Stimulated activated CD4-positive, alpha-beta T cell treated with anti-CD3 and anti-CD28 coated beads, TNF-alpha, amount 100 ng/mL, for 1 hour (primary cell): ENCODE measurements at places on chromosomes 5 and 9.

GRCh38 chr5:22643356-22643755, 209.8 kb downstream of the CDH12 start:
- DNase-seq, result no peak

DNA sequence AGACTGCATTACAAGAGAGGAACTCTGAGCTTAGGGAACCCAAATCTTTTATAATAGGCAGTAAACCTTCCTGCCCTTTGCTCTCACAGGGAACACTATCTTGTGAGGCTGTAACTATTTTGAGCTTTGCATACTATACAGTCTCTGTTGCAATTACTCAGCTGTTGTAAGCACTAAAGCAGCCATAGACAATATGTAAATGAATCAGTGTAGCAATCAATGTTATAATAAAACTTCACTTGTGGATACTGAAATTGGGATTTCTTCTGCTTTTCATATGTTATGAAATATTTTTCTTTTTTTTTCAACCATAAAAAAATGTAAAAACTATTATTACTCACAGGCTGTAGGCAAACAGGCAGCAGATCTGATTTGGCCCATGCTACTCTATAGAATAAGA, 16.7 kb upstream of the UBQLN1 start:
- no peak for DNase-seq

DNA sequence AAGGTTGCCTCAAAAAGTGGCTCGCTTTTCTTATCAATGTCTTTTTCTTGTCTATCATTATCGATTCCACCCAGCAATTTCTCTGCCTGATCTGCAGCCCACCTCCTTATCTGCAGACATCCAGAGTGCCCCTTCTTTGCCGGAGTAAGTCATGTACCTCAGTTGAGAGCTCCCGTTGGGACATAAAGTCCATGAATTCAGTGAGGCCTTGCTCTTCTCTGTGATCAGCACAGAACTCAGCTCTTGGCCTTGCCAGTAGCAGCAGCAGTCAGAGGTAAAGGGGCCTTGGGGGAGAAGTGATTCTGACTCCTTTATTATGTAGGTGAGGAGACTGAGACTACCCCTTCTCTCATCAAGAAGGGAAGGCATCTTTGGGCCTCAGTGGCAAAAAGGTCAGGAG, 24.9 kb upstream of the DCAF12 start:
- no peak for DNase-seq

- no peak for DNase-seq
These were observed 28.2 kb downstream of the RNF145 start for GRCh38 chr5:159181152-159181551.

GRCh38 chr9:20212806-20213205, 409.5 kb downstream of the MLLT3 start:
- no peak for DNase-seq

- DNase-seq, result no peak
These were observed 212.8 kb downstream of the NXNL2 start for GRCh38 chr9:88747768-88748167.

- no peak for DNase-seq
These were observed 369.3 kb downstream of the BNC2 start for GRCh38 chr9:16501141-16501540.

DNA sequence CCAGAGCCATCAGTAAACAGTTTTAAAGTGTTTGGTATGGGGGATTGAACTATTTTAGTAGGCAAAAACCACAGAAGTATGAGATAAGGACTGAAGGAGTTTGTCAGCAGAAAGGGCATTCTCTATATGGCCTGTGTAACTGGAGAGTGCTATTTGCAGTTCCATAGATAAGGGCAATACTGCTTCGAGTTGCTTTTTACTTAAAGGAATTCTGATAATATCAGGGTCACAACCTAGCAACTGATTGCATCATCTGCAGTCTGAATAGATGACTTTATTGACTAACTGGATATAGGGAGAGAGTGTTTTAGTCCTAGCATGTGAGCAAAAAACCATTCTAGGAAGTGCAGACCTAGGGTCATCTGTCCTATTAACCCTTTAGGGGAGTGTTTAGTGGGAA, 645.2 kb upstream of the PTPRD start:
- no peak for DNase-seq

GRCh38 chr9:127707766-127708165, 978 bp downstream of the CFAP157 start:
- no peak for DNase-seq

- DNase-seq, result no peak
These were observed 527.7 kb upstream of the WWC1 start for GRCh38 chr5:167763772-167764171.

DNA sequence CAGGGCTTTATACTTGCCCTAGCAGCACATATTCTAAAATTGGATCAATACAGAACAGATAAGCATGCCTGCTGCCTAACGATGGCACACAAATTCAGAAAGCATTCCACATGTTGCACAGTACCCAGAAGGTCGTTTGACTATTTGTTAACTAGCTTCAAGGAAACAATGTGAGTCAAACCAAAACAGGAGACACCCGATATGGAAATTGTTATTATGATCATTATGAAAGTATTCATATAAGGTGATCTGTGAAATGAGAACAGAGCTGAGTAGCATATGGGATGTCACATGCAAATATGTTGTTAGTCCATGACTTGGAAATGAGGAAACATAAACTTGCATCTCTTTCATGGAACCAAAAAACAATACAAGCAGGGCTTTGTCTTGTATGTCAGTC, 56.3 kb upstream of the BICD2 start:
- no peak for DNase-seq

DNA sequence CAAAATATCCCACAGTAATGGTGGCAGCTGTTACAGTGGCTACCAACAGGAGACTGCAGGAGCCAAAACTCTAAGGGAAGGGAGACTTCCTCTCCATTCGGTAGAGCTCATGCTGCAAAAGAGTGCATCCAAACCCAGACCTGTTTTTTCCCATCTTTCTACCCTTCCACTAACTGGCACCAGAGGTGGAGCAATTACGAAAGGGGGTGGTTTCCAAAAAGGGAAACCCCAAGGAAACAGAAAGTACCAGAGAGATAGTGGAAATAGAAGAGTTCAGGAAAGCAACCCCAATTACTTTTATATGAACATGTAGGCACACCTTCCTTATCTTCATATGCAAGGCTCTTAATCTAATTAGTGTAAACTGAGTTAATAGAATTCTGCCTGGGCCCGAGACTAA, 7.3 kb upstream of the WDR41 start:
- DNase-seq, result no peak

DNA sequence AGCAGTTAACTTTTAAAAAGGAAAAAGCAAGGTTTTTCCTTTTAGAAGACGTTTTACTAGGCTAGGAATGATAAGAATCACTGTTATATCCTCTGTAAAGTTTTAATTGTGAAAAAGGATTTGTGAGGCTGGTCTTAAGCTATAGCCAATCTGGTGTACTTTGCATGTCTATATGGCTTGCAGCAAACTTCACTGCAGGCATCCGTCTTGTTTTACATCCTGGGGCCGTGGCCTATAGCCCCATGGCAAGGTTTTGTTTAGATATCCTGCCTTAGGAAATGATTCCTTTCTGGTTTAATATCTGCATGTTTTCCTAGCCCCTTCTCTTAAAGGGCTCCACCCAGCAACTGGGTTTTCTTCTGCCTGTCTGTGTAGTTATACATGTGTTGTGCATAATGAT, 272.8 kb downstream of the ICE1 start:
- no peak for DNase-seq

- no peak for DNase-seq
These were observed 106.7 kb upstream of the PHYKPL start for GRCh38 chr5:178339272-178339671.

DNA sequence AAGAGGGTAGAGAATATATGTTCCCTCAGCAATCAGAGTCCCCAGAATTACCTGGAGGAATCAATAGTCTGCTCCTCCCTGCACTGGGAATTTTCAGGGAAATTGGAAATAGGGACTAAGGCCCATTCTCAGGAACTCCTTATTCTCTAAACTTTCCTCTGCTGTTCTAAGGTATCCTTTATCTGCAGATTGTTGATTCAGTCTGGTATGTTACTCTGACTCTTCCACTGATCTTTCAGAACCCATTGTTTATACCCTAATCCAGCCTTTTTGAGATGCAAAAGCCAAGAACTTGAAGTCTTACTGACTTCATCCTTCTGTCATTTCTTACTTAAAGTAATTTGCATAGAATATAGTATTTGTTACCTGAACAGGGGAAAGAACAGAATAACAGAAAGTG, 143.5 kb upstream of the PPP1R2B start:
- no peak for DNase-seq

GRCh38 chr5:132466433-132467286, 23.9 kb downstream of the IRF1 start:
- DNase-seq, result no peak

- no peak for DNase-seq
These were observed 179.4 kb downstream of the PPP2R2B start for GRCh38 chr5:146699138-146699537.

- DNase-seq, result no peak
These were observed 69.1 kb upstream of the NR4A3 start for GRCh38 chr9:99752417-99753109.

GRCh38 chr9:131707733-131708157, 32.1 kb downstream of the RAPGEF1 start:
- DNase-seq, result no peak

- no peak for DNase-seq
These were observed 12.3 kb upstream of the URM1 start for GRCh38 chr9:128358861-128359260.

DNA sequence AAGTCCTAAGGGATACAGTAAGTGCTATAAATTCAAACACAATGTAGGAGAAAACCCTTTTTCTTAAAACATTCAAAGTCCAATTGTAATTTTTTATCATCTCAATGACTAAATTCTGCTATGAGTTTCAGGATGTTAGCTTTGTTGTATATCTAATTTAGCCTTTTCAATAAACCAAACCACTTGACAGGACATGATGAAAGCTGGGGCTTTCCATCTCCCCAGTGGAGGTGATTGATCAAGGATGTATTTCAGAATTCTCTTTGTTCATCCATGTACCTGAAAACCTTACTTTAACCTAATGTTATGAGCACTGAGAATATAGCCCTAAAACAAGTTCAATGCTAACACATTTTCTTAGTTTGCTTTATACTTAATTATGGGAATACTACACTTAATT, 639.0 kb upstream of the ITGA1 start:
- no peak for DNase-seq

- no peak for DNase-seq
These were observed 699 bp downstream of the AKNA start for GRCh38 chr9:114386886-114387679.

- DNase-seq, result no peak
These were observed 53.0 kb downstream of the TEK start for GRCh38 chr9:27162045-27162444.

DNA sequence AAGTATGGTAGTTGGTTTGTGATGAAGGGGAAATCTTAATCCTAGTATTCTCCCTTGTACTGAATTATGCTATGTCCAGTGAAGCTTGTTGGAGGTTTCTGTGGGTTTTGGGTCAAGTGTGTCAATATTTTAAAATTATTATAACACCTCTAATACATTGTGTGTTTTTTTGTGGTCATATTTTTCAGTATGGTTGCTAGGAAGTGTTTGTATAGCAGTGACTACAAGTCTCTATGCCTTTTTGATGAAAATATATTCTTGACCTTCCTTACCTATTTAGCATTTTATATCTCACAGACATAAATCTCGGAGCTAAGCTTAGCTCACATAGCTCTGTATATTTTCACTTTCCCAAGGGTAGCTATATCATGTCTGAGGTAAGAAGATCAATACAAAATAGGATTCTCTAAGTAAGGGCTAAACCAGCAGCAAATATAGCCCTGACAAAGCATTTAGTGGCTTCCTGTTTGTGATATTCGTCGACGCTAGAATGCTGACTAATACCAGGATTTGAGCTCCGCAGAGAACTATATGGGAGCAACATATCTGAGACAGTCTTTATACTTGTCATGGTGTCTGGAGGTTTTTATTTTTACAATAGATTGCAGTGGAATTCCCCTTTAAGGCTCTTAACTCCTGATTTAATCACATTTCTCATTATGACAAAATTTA, 82.3 kb downstream of the MACIR start:
- DNase-seq, result no peak

- DNase-seq, result no peak
These were observed 71.8 kb upstream of the CLINT1 start for GRCh38 chr5:157930710-157931109.

DNA sequence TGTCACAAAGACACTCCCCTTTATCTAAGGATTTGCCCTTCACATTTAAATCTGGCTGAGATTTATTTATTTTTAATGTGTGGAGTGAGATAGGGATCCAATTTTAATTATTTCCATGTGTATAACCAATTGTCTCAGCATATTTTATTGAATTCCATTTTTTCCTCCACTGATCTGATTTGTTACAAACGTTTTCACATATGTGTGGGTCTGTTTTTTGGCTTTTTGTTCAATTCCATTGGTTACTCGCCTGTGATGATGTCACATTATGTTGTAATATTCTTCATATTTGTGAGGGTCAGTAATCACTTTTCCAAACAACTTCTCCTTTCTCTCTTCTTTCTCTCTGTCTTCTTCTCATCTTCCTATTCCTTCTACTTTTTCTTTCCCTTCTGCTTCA, 278.3 kb upstream of the RFX3 start:
- DNase-seq, result no peak

DNA sequence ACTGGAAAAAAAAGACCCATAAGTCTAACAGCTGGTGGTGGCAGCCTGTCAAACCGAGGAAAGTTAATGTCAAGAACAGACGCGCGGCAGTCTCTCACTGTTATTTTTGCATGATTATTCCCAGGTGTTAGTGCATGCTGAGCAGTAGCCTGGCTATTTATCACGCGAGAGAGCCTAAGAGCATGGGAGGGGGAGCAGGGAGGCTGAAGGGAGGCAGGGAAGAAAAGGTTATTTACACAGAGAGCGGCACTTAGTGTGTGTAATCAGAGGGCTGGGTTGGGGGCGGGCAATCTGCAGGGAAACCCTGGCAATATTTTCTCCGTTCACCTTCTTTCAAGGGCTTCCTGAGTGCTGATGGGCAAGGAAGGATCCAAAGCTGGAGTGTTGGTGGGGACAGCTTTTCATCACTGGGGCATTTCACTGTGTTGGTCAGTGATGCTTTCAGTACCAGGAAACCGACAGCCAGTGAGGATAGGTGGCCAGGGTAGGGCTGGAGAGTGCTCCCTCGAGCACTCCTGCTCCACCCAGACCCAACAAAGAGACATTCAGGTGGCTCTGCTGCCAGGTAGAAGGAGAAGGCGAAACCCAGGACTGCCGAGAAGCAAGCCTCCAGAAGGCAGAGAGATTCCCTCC, 39.6 kb downstream of the ZNF608 start:
- DNase-seq, result no peak

DNA sequence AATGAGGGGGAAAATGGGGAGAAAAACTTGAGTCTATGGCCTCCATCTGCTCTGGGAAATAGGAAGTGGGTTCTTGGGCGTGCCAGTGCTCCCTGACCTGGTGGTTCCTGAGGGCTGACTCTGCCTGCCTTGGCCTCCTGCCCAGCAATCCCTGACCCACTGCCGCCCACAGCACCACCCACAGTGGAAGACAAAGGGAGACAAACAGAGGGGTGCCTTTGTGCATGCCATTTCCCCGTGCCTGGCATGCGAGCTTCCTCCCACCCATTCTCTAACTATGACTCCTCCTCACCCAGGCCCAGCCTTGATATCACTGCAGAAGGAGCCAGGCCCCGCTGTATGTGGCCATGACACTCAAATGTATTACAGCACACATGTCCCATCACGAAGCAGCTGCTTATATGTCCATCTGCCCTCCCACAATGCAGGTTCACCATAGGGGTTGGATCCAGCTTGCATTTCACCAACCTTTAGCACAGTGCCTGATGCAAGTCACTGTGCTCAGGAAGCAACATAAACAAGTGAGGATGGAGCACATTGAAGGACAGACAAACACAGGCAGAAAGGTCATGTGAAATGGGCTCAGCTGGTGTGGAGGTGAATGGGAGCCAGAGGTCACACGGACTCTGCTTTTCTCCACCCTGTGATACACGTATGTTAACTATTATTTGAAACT, 84.4 kb downstream of the ADRB2 start:
- no peak for DNase-seq
